ENCODE measurements at places on chromosomes 4 and X. TPM values are rescaled to one million over a fixed set of nuclear protein-coding genes. Genes with fewer than 3 reads are reported as not detected.
A peak's percentile ranks its signal among the peaks of the same experiment; 100 is the strongest.

OPN1MW2 gene
- total RNA-seq = not detected

- DNase-seq = no peak
Observed at GRCh38 chr4:70969076-70969475, 24.4 kb upstream of the DCK start.

GRCh38 chrX:50000937-50001542 is 78.6 kb downstream of the CLCN5 start:
- no peak for DNase-seq

DNA sequence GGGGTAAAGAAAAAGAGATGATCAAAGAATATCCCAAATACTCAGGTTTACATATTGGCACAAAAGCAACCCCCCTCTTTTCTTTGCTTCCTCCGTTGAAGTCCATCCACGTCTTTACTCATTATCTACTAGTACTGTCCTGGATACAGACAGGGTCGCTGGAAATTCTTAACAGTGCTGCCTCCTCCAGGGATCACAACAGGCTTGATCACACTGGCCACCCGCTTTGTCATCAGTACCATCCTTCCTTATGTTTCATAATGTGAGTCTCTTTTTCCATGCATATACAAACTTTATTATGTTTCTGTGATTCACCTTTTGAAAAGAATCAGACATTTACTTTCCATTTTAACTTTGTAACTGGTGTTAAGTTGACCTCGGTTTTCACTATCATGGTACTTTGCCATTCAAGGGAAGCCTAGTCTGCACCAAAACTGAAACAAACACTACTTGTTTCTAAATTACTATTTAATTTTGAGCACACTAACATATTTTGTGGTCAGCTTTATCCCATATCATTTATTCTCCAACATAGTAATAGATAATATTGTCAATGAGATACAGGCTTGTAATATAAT is 387.5 kb upstream of the PPP1R2C start:
- DNase-seq = no peak

GRCh38 chrX:73134741-73135140 is 55.4 kb upstream of the PABPC1L2A start:
- no peak for DNase-seq

GRCh38 chr4:90950385-90950841 is 823.2 kb downstream of the CCSER1 start:
- no peak for DNase-seq

DNA sequence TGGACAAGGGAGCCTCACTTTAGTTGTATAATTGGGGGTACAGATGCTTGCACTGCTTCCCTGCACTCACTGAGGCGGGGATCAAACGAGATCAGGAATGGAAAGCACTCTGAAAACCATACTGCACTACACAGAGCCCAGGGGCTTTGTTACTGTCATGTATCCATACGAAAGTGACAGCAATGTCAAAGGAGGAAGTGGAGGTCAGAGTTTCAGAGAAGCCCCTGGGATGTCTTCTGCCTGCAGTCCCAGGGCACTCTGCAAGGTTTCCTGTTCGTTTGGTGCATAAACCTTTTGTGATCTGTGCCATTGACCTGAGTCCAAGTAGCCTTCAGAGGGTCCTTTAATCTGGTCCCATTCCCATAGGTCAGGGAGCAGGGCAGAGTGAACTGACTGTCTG is 31.2 kb downstream of the RNF175 start:
- no peak for DNase-seq

WDFY3 gene
- 103 TPM for total RNA-seq

RRH gene
- total RNA-seq = not detected

GRCh38 chrX:13376857-13377549 is 57.1 kb upstream of the ATXN3L start:
- no peak for DNase-seq

DNA sequence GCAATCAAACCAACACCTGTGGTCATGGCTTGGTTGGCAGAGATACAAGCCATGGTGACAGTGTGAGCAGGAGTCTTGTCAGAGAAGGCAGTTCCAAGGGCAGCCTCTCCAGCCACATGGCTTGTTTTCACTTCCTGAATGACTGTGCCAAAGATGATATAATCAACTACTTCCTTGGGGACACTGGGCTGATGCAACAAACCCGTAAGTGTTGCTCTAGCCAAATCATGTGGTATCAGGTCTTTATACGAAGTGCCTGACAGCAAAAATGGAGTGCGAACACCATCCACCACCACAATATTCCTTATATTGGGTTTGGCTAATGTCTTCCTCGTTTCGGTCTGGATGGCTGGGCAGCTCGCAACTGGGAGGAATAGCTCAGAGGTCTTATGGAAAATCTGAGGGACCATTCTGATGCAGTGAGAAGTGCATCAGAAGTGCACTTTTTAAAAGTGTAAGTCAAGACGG is 922.0 kb downstream of the NLGN4X start:
- no peak for DNase-seq

SPINK2 gene
- total RNA-seq = 0.59 TPM

TLR2 gene
- 0.53 TPM for total RNA-seq

PNCK gene
- 2.8 TPM for total RNA-seq

- peak; percentile 85 for DNase-seq
Observed at GRCh38 chr4:16083241-16084191, at the start of gene PROM1. Gene PROM1 (minus strand): TSS chr4:16084023. CDS start chr4:16075906, 8,117 bp downstream.

GRID2 gene
- 40.4 TPM for total RNA-seq

DNA sequence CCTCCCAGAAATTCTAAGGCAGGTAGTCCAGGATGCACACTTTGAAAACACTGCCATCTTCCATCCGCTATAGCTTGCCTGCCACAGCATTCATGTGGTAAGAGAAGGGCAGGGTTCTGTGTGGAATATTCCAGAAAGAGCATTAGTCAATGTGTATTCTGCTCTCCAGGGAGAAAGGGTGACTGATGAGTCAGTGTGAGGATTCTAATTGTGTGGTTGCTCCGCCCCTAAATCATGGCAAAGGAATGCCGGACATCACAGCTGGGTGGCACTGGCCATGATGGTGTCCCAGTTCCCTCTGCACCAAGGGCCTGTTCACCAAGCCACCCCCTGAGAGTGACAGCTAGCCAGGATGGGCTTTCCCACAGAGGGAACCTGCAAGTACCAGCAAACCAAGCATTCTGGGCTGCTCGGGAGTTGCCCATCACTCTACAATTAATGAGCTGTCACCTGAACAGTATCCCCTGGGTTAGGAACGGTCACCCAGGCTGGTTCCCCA is 9.5 kb downstream of the IDS start:
- DNase-seq = peak; percentile 53

SSX4 gene
- 1.6 TPM for total RNA-seq

CTAG1A gene
- not detected for total RNA-seq

MAGEA1 gene
- not detected for total RNA-seq

GRCh38 chr4:161256716-161257115 is 907.1 kb downstream of the FSTL5 start:
- DNase-seq = peak; percentile 58

DNA sequence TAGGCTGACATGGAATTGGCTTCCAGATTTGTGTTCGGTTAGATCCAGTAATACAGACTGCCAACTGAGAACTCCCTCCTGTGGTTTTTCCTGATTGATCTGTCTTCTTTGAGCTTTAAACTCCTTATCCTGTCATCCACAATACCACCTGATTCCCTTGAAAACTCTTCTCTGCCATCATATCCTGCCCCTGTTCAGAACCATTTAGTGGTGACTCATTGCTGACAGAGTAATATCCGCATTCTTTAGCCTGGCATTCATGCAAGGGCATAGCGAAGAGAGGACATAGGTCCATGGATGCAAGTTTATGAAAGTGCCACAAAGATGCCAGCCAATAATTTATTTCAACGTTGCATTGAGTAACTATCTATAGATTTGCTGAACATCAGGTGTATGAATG is 76.6 kb downstream of the ITIH6 start:
- no peak for DNase-seq

ANOS1 gene
- 57.4 TPM for total RNA-seq

DNA sequence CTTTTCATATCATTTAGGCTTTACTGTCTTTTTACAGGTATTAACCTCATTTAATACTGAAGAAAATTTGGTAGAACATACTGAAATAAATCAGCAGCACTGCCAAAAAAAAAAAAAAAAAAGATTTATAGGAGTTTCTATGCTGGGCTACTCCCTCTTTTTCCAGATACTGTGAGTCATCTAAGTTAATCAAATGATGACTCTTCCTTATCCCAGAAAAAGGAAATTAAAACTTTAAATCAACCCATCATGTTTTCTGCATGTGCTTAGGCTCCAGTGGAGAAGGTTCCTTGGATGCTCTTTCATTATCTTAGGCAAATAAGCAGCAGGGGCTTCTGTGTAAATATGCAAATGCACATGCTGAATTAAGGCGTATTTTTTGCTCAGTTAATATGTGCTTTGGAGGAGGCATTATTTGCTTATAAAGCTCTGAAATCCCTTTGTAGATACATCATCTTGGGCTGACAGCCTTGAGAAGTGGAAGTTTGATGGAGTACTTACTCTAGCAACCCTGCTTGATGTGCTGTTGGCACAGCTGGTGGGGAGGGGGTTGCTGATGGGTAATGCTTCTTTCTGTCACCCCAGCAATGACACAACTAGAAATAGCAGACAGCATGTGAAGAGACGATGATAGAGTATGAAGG is 136.1 kb downstream of the C4orf33 start:
- DNase-seq = no peak

DNA sequence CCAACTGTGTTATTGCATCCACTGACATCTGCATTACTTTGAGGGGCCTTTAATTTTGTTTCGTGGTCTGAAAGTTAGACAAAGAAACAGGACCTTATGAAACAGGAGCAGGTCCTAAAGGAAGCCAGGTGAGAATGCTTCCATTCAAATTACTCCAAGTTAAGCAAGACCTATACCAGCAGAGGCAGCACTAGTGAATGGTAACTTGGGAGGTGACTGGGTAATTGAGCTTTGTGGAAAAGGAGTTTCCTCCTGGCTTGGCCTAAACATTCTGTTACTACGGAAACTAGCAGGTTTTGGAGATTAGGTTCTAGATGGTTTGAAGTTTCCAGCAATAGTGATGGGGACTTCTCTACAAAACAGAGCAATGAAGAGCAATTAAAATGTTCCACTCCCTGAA is 173.5 kb downstream of the NKX6-1 start:
- no peak for DNase-seq

- no peak for DNase-seq
Observed at GRCh38 chrX:52995987-52996331, 37.6 kb upstream of the FAM156A start.

- no peak for DNase-seq
Observed at GRCh38 chr4:169640261-169640870, 20.0 kb downstream of the CLCN3 start.

GRCh38 chr4:149790172-149790907 is 25.3 kb downstream of the IQCM start:
- no peak for DNase-seq

- no peak for DNase-seq
Observed at GRCh38 chr4:3689006-3689405, 77.2 kb upstream of the ADRA2C start.

XAGE1A gene
- total RNA-seq = not detected

All from endodermal cell (in vitro differentiated cells).